ENCODE measurements at places on chromosomes 12 and 14.
A peak's percentile ranks its signal among the peaks of the same experiment; 100 is the strongest.

DNA sequence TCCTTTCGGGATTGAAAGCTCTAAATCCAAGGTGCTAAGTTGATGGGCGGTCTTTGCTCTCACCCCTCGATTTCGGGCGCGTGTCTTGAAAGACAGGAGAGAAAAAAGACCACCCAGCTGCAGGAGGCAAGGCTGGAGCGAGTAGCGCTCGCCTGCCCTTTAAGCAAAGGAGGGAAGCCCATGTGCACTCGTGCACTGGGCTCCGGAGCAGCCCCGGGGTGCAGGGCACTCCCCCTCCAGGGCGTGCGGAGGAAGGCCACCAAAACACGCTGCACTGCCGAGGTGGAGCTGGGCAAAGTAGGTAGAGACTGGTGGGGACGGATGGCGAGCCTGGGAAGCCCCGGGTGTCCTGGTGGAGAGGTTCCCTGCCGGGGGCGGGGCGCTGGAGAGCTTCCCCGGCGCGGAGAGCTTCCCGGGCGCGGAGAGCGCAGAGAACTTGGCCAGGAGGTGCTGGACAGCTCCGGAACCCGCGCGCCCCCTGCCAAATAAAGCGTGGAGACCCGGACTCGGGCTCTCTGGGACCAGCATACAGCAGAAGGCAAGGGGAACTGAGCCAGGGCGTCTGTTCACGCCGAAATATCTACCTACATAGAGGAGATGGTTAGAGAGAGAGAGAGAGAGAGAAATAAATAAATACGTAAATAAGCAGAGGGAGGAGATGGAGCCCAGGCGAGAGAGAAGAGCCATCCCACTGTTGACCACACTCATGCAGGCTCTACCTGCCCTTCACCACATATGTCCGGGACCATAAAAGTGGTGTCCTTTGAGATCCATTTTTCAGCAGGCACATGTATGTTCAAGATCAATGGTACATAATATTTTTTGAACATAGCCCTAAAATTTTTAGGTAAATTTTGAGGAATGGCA is 662 bp upstream of the NELL2 start:
- DNase-seq = peak; percentile 16

- no peak for DNase-seq
Measured at GRCh38 chr12:15701631-15702156, 87.5 kb downstream of the EPS8 start.

- DNase-seq = peak; percentile 42
Measured at GRCh38 chr12:76455582-76456345, 103.8 kb downstream of the OSBPL8 start.

DNA sequence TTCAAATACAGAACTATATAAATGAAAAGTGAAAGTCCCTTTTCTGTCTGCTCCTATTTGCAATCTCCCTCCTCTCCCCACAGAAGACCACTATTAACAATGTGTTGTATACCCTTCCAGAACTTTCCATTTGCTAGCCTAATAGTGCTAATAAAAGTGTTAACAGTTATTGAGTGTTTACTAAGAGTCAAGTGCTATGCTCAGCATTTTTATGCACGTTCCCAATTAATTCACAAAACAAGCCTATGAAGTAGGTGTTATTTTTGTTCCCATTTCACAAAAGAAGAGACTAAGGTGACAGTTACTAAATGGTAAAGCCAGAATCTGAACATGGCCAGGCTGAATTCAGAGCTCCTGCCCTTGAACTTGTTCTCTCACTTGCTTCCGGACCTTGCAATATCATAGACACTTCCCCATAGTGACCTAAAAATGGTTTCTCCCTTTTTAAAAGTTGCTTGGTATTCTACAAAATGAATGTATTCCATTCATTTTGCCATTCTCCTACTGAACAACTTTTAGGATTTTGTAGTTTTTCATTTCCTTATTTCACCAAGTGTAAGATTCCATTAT is 1.6 kb upstream of the PRKAB1 start:
- DNase-seq = no peak

Measured in stimulated activated naive CD4-positive, alpha-beta T cell (primary cell).